Activated CD4-positive, CD25-positive, alpha-beta regulatory T cell treated with anti-CD3 and anti-CD28 coated beads, Interleukin-2, amount 50 U/mL, for 16 hours (primary cell): ENCODE measurements at places on chromosomes 5 and 9.

GRCh38 chr5:139446956-139447779 is 7.8 kb upstream of the DNAJC18 start:
- no peak for DNase-seq

DNA sequence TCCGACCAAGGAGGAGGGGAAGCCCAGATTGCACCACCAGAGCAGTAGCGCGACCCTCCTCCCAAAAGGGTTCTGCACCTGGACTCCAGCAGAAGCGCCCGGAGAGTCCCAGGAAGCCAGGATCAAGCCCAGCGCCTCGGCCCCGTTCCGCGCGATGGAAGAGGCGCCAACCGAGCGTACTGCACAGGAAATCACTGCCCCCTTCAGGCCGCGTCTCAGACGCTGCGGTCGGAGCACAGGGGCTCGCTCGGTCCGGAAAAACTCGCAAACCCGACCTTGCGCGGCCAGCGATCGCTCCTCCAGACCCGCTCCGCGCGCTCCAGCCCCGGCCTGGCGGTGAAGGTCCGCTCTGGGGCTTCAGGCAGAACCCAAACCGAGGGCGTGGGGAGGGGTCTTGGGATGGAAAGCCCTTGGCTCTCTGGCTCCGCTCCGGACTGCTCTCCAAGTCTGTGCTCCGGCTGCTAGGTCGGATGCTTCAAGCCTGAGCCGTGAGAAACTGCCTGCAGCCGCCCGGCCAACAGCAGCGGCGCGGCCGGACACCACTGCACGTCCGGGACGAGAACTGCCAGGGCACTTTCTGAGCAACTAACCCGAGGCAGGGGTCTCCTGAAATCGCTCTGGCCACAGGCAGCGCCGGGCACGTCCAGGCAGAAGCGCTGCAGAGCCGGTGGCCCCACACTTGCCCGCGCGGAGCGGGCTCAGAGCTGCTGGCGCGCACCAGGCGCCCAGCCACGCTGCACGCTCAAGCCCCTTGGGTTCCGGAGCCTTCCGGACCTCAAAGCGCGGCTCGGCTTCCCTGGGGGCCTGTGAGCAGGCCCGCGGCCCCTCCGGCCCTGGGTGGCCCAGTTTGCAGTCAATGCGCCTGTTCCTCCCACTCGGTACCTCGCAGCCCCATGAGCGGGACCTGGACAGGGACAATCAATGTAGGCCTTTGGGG is 1.3 kb downstream of the GABBR2 start:
- DNase-seq = no peak

DNA sequence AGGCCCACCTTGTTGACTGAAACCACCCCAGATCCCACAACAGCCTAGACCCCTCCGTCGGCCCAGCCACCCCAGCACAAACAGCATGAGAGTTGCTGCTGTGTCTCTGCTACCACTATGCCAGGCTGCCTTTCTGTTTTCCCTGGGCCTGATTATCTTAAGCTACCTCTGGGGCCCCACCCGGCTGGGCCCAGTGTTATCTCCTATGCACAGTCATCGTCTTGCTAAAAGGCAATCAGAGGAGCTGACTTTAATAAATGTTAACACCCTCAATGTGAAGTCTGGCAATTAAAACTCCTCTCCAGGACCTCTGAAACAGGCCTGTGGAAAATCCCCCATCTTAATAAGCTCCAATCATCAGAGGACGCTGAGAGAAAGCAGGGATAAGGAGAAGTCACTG is 144.9 kb downstream of the FAM114A2 start:
- DNase-seq = no peak

- DNase-seq = no peak
Observed at GRCh38 chr5:119336845-119337580, 18.8 kb upstream of the TNFAIP8 start.

GRCh38 chr9:15081021-15081753 is 171.0 kb upstream of the FREM1 start:
- no peak for DNase-seq
